GM13977 (cell line): ENCODE measurements at places on chromosomes 1 and 21.

DNA sequence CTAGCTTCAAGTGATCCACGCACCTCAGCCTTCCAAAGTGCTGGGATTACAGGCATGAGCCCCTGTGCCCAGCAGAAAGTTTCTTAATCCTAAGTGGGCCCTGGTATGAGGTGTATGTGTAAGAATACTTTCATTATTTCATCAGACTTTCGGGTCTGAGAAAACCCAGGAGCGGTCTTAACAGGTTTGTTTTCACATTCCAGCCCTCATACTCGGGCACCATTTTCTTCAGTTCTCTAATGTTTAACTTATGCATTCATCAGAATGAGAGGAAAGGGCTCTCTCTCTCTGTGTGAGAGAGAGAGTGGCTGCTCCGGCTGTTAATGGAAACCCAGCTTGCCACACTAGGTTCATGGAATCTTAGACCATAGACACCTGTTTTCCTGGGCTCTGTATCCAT is 4.2 kb upstream of the PADI1 start:
- DNase-seq: no peak

DNA sequence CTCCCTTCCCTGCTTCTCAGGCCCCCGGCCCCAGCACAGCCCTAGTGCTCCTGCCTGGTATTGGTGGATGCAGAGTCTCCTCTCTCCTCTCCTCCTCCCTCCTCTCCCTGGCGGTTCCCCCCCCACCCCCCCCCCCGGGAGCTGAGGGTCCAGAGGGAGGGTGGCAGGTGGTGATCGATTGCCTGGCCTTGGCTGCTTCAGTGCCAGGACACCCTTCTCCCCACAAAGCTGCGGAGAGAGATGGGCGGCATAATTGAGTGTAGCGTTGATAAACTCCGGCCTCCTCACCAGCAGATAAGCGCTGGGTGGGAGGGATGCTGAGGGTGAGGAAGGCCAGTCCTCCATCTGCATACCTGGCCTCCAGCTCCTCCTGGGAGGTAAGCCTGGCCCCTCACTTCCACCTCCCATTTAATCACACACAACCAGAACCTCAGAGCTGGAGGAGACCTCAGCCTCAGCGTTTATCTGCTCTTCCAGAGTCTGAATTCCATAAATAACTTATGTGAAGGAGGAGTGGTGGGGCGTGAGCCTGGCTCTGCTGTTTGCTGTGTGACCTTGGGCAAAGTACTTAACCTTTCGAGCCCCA is 60.8 kb downstream of the LRRN2 start:
- no peak for DNase-seq

- DNase-seq: no peak
These were observed 3.7 kb downstream of the SCMH1 start for GRCh38 chr1:41238311-41238988.

GRCh38 chr1:166947398-166948043 is 27.8 kb downstream of the ILDR2 start:
- DNase-seq: no peak

GRCh38 chr1:29459620-29459945 is 223.3 kb downstream of the PTPRU start:
- no peak for DNase-seq
